ENCODE measurements at places on chromosomes 3 and 15.

- DNase-seq, result no peak
These were observed 2.7 kb downstream of the MLF1 start for GRCh38 chr3:158573714-158574113.

- DNase-seq, result no peak
These were observed 82.5 kb downstream of the DCLK3 start for GRCh38 chr3:36681867-36682266.

GRCh38 chr3:144085964-144086363, 114.3 kb downstream of the DIPK2A start:
- no peak for DNase-seq

DNA sequence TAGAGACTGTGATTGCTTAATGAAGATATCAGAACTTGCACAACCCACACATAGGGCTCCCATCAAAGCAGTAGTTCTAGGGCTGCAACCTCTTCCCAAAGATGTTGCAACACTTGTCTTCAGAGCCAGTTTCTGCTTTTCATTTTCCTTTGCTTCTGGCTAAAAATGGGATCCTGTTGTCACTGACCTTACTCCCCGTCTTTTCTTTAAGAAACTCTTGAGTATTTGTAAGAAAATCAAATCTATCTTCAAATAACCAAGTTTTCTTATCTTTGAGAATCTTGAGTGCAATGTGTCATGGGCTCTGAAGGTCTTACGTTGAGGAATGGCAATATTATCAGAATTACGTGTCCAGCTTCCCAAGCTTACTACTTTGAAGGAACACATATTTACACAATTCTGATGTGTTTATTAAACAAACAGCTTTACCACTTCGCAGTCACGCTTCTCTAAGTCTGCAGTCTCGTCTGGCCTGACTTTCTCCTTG, 24.1 kb downstream of the CACNA1D start:
- no peak for DNase-seq

- no peak for DNase-seq
These were observed 32.8 kb downstream of the CFAP20DC start for GRCh38 chr3:59016930-59017616.

- no peak for DNase-seq
These were observed 99.9 kb upstream of the MLF1 start for GRCh38 chr3:158470944-158471638.
